ENCODE measurements at places on chromosomes 12 and 14.
A peak's percentile ranks its signal among the peaks of the same experiment; 100 is the strongest.

DNA sequence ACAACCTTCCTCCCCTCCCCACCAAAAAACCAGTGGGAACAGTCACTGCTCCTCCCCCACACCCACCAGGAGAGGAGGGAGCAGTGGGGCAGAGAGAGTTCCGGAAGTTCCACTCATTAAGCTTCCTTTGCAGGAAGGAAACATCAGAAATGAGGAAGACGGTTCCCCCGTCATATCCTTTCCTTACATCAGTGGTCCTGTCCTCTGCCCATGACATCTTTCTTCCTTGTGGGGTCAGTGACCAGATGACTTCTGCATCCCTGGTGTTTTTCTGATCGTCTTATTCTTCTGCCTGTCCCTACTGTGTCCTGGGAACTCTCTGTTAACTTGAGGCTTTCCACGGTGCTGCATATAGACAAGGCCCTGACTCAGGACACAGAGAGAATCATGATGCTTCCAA is 40.8 kb upstream of the SPTLC2 start:
- no peak for DNase-seq

- DNase-seq: no peak
Measured at GRCh38 chr14:98578204-98578603, 693.8 kb downstream of the BCL11B start.

GRCh38 chr12:123433615-123434014 is 2.9 kb downstream of the RILPL2 start:
- no peak for DNase-seq

DNA sequence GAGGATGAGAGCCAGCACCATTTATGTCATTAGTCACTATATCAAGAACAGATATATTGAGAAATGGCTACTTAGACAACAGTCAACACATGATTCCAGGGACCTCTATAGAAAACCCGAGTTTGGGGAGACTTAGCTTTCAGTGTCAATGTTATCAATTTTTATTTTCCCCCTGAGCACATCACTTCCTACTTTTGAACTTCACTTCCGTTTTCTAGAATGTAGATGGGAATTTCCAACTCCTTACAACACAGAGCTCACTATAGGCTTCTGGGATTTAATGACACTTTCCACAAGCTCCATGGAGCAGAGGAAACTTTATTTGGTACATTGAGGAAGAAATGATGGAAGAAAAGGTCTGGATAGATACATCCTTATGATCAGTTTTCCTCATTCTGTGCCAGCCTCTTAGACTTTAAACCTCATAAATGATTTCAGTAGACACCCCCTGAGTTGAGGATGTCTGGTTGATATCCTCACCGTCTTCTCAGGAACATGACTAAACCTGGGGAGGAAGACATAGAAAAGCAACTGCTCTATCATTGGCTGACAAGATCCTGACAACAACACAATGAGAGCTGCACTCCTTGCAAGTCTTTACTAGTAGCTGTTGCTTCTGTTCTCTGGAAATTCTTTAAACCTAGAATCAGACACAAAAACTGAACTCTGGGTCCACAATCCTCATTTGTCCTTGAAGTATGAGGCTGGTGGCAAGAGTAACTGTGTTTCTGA is 449.4 kb upstream of the OR4E1 start:
- DNase-seq: no peak

GRCh38 chr12:7916936-7917335 is 19.1 kb downstream of the SLC2A3 start:
- DNase-seq: no peak

DNA sequence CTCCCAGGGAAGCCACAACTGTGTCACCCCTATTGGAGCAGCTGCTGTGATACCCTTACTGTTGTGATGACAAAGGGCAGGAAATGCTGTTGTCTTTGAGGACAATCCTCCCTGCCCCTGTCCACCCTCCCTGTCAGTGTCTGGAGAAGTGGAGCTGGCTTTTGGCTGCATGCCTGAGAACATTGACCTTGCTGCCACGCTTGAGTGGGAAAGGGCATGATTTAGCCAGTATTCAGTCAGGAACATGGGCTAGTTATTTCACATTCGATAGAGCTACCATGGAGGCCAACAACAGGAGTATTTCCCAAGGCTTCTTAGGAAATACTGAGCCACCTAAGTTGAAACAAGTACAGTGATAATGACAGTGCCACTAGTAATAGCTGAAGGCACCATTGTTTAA is 59.4 kb downstream of the MYRFL start:
- DNase-seq: no peak

DNA sequence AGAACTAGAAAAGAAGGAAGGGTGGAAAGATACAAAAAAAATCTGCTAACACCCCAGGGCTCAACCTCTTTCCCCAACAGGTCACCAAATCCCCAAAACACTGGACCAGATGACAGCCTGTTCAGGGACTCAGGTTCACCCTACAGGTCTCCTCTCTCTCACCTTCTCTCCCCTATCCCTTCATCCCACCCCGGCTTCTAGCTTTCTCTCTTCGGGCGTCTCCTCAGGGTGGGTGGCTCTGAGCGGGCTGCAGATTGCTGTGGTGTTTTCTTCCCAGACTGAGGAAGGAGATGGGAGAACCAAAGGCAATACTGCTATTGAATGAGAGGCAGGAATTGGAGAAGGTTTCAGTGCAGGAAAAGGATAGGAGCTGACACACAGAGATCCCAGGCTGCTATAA is 39.3 kb downstream of the ANO2 start:
- no peak for DNase-seq

DNA sequence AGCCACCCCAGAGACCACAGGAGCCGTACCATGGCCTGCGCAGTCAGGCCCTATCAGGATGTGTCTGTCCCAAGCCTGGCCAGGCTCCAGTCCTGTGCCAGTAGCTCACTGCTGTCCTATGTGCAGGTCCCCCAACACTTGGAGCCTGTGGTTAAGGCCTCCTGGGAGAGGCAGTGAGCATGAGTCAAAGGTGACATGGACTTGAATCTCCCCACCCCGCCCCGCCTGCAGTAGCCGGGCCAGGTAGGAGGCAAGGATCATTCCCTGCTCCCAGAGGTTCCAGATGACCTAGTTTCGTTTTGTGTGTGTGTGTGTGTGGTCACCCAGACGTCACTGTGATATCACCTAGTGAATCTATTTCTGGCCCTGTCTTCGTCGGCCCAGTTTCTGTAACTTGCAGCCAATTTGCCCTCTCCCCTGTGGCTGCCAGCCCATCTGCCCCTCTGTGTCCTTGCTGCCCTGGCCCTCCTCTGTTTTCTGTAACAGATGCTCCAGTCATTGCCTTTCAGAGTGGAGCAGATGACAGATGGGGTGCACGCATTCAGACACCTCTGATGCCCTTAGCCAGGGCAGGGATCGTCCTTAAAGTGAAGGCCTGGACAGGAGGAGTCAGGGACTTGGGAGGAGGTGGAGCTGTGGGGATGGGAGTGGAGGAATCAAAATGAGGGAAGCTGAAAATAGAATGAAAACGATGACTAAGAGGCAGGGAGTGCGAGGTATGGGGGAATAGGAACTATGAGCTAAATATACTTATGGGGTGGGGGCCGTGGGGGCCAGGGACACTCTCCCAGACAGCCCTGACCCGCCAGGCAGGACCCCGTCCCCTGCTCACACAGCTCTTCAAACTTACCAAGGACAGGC is 37.4 kb downstream of the SLC6A12 start:
- DNase-seq: no peak

GRCh38 chr12:4356041-4356327 is 23.5 kb downstream of the FGF23 start:
- peak; percentile 41 for DNase-seq

DNA sequence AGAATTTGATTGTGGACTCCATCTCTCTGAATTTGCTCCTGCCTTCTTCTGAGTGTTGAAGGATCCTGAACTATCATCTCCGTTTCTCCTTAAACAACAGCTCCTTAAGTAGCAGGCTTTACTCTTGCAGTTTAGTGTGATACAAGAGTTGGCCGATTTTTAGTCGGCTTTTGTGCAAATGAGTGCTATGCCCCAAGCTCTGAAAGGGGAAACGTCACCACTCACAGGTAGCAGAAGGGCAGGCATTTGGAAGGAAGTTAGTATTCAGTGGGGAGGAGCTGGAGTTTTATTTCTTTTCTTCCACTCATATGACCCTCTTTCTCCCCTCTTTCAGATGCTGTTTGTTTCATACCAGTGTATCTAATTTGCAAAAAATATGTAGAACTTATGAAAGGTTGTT is 36.5 kb upstream of the LRRC10 start:
- DNase-seq: no peak

All from activated CD8-positive, alpha-beta memory T cell treated with anti-CD3 and anti-CD28 coated beads, Interleukin-2, amount 50 U/mL, for 4 hours (primary cell).